ENCODE measurements at places on chromosomes 13 and 19.

DNA sequence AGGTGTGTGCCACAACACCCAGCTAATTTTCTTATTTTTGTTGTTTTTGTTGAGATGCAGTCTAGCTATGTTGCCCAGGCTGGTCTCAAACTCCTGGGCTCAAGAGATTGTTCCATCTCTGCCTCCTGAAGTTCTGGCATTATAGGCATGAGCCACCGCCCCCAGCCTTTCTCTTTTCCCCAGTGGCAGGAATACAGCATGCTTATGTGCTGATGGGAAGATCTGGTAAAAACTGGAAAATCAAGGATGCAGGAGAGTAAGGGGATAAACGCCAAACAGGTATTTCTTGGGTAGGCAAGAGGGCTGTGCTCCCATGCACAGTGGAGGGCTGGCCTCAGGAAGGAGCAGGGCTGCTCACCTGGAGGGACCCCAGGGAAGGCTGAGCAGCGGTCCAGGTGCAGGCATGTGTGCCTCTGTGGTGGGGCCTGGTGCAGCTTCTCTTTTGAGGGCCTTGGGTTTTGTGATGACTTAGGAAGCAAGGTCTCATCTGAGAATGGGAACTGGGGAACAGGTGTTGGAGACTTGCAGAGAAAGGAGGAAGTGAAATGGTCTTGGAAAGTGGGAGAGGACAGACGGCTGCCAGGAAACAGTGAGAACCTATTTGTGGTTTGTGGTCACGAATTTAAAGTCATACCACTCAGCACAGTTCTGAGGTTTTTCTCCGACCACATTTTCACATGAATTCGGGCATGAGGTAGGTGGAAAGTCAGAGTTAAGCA lies 106.5 kb downstream of the TEX26 start:
- DNase-seq = no peak

DNA sequence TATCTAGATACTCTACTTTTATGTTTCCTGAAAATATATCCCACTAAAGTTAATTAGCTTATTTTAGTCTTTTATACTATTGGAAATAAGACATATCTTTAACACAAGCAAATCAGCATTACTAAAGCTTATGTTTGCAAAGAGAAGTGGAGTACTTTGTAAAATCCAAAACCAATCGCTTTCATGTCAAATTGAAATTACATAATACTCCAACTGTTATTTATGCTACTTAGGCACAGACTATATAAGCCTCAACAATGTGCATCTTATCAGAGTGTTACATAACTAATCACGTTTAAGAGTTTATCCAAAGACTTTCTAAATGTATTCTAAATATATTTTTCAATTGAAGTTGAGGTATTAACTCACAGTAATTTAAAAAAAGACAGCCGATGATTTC lies 200.0 kb downstream of the PCDH20 start:
- DNase-seq = no peak

DNA sequence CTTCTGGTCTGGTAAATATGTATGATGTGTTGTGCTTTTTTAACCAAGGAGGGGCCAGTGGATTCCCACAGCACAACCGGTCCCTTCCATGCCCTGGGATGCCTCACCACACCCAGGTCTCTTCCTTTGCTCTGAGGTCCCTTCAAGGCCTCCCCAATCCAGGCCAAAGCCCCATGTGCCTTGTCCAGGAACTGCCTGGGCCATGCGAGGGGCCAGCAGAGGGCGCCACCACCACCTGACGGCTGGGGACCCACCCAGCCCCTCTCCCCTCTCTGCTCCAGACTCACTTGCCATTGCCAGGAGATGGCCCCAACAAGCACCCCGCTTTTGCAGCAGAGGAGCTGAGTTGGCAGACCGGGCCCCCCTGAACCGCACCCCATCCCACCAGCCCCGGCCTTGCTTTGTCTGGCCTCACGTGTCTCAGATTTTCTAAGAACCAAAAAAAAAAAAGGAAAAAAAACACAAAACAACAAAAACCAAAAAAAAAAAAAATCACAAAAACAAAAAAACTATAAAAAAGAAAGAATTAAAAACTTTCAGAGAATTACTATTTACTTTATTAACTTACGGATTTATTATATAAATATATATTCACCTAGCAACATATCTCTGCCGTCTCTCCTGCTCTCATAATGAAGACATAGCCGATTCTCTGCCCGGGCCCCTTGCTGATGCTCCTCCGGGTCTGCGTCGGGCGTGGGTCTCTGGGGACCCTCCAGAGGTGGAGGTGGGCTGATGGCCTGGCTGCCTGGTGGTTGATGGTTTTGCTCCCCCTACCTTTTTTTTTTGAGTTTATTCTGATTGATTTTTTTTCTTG lies 14.4 kb downstream of the CAPN12 start:
- DNase-seq = peak; percentile 89

DNA sequence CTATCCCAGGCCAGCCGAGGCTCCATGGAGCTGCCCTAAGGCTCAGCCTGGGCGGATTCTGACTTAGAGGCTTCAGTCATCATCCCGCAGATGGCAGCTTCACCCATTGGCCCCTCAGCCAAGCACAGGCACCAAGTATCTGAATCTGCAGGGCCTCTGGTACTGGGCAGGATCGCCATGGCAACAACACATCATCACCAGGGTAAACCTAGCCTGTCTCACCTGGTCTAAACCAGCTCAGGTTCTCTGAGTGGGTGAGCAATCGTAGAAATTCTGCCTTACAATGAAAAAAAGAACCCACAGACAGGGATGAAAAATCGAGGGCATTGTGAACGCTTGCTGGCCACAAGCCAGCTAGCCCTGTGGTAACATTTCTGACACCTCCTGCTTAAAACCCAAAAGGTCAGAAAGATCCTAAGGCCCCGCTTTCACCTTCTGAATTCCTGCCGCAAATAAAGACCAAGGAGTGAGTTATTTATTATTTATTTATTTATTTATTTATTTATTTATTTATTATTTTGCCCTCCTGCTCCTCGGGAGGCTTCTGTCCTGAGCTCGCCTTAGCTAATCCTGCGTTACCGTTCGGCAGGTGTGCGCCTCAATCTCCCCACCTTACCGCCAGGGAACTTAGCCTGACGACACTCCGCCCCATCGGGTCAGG lies 12.0 kb upstream of the CEACAM21 start:
- no peak for DNase-seq

DNA sequence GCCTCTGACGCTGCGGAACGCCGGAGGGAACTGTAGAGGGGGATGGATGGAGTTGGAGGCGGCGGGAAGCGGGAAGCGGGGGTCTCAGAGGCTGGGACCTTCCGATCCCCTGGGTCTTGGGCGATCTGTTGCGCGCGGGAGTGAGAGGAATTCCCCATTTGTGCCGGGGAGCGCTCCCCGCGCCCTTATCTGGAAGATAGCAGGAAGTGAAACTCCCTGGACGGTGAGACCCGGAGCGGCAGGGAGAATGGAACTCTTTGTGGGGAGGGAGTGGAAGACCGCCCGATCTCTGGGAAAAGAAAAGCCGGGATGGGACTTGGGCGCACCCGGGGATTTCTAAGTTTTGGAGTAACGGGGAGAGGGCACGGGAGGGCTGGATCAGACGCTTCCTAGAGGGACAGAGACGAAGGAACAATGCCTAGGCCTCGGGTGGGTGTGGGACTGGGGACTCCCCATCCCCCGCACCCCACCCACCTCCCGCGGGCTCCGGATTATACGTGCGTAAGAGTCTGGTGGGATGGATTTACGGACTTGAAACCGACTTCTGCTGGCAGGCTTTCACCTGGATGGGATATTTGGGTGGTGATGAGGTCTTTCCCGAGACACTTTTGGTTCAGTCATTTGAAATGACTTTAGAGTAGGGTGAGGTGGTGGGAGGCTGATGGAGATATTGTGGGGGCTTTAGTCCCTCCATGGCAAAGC lies 495 bp downstream of the LSR start:
- DNase-seq = no peak

GRCh38 chr19:38298821-38299680 lies 5.0 kb upstream of the C19orf33 start:
- no peak for DNase-seq

GRCh38 chr19:5364674-5365073 lies 24.1 kb upstream of the PTPRS start:
- DNase-seq = no peak

DNA sequence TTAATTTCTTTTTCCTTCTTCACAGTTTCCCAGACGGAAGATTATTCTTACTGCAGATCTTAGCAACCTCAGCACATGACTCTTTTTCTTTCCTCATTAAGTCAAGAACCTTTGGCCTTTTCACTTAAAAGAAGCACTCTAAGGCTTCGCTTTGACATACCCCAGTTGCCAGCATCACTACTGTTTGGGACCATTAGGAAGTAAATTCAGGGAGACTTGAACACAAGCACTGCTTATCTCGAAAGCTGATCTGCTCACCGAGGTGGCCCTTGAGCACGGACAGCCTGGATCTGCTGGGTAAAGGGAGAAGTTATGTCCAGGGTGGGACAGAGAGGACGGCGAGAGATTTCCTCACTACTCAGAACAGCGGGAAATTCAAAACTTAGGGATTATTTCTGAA lies 151.4 kb upstream of the RNF113B start:
- DNase-seq = no peak

- no peak for DNase-seq
Observed at GRCh38 chr19:58379246-58379645, 1.6 kb downstream of the ZNF837 start.

DNA sequence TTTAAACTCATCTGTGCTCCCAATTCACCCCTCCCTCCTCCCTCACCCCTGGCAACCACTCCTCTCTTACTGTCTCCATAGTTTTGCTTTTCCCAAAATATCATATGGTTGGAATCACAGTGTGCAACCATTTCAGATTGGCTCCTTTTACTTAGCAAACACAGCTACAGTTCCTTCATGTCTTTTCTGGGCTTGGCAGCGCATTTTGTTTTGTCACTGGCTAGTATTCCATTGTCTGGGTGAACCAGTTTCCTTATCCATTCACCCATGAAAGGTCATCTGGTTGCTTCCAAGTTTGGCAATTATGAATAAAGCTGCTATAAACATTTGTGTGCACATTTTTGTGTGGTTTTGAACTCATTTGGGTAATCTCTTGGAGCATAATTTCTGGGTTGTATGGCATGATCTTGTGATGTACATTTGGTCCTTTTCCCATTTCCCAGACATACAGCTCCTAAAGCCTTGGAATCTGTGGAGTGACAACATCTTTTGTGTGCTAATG lies 23.9 kb upstream of the GAS6 start:
- no peak for DNase-seq

- DNase-seq = no peak
Observed at GRCh38 chr13:29451976-29452375, 143.5 kb downstream of the SLC7A1 start.

DNA sequence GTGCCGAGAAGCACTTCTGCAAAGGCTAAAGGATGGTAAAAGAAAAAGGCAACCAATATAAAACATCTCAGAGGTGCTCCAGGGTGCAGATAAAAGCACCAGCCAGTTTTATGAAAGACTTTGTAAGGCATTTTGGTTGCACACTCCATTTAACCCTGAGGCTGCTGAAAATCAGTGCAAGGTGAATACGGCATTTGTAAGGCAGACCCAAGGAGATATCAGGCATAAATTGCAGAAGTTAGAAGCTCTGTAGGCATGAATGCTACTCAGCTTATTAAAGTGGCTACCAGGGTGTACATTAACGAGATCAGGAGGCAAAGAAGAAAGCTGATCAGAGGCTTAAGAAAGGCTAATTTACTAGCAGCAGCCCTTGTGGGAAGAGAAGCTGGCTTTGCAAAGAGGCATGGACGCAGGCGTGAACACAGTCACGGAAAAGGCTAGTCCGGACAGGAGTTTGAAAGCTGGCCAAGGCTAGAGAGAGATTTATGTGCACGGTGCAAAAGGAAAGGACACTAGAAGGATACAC lies 99.6 kb downstream of the ZNF429 start:
- DNase-seq = no peak

GRCh38 chr13:29532116-29532515 lies 63.4 kb downstream of the SLC7A1 start:
- no peak for DNase-seq

DNA sequence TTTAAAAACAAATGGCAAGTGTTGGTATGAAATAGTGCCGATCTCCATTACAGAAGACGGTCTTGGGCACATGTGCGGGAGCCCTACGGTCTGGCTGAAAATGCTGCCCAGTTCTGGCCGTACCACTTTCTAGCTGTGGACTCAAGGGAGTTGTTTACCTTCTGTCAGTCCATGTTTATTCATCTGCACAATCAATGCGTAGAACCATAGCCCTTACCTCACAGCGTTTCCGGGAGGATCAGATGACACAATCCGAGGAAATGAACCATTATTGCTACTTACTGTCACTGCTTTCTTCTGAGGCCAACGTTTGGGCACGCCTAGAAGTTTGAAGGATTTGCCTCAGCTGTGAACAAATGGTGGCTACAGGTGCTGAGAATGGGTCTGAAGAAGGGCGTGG lies 31.2 kb downstream of the GADD45B start:
- no peak for DNase-seq

GRCh38 chr13:41419206-41419605 lies 38.1 kb upstream of the RGCC start:
- DNase-seq = no peak

DNA sequence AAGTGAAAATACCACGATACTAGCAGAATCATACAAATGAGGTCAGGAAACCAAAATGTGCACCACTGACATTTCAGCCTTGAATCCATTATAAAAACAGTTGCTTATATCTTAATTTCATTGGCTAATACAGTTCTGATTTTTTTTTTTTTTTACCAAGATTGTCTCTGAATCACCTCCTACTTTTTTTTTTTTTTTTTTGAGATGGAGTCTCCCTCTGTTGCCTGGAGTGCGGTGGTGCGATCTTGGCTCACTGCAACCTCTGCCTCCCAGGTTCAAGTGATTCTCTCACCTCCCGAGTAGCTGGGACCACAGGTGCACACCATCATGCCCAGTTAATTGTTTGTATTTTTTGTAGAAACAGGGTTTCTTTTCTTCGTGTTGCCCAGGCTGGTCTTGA lies 270.2 kb downstream of the LMO7 start:
- no peak for DNase-seq

DNA sequence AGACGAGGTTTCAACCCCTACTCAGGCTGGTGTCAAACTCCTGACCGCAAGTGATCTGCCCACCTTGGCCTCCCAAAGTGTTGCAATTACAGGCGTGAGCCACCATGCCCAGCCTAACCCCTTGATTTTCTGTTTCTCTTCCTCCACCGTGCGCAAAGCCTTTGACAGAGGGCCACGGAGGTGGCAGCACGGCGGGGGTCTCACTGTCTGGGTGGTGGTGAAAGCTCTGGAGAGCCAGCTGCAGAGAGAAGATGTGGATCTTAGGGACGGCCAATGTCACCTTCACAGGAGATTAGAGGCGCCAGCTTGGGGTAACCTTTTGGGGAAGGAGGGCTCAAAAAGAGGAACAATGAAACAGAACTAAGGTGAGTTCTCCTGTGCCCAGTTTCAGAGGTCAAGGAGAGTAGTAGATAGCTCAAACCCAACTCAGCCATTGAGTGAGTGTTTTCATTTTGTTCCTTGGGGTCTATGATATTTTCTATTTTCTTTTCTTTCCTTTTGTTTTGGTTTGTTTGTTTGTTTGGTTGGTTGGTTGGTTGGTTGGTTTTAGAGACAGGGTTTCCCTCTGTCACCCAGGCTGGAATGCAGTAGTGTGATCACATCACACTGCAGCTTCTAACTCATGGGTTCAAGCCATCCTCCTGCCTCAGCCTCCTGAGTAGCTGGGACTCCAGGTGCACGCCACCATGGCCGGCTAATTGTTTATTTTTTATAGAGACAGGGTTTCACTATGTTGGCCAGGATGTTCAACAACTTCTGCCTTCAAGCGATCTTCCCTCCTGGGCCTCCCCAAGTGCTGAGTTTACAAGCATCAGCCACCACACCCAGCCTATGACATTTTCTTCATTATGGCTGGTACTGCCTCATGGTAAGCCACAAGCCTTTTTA lies 37.7 kb downstream of the GPR42 start:
- no peak for DNase-seq

GRCh38 chr19:37979547-37980082 lies 72.6 kb downstream of the SIPA1L3 start:
- no peak for DNase-seq
